ENCODE measurements at places on chromosomes 7 and 10. TPM values are rescaled to one million over a fixed set of nuclear protein-coding genes. Genes with fewer than 3 reads are reported as not detected.

- DNase-seq, result no peak
- H3K4me3 ChIP-seq, result no peak overlapping the region
- H3K27me3 ChIP-seq, result no peaks in the 10 kb centered on the region
- peaks cover 11% of the 10 kb centered on the region for H3K36me3 ChIP-seq
Measured at GRCh38 chr7:4689668-4690067, 7.6 kb downstream of the FOXK1 start.

- no peak overlapping the region for H3K27ac ChIP-seq
- no peak for DNase-seq
- peaks cover 46% of the 10 kb centered on the region for H3K27me3 ChIP-seq
- H3K4me3 ChIP-seq, result no peak overlapping the region
Measured at GRCh38 chr7:484356-485101, 35.1 kb downstream of the PDGFA start.

DNA sequence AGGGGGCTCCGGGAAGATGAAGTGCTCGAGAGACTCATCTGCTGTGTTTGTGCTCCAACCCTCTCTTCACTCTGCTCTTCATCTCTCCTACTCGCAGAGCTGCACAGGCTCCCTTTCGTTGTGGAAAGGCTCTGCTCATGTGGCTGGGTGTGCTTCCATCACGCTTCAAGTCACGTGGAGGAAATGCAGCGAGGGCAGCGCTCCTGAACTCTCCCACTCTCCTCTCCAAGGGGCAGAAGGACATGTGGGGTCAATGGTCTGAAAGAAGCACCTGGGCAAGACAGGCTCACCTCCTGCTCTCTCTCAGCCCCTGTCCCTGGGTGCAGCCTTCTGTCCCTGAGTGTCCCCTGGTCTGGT lies 72.6 kb downstream of the USP6NL start:
- DNase-seq, result no peak
- H3K27me3 ChIP-seq, result no peaks in the 10 kb centered on the region
- H3K4me3 ChIP-seq, result no peak overlapping the region

GRCh38 chr10:124060148-124060720 lies 33.2 kb downstream of the CHST15 start:
- no peaks in the 10 kb centered on the region for H3K36me3 ChIP-seq
- no peak overlapping the region for H3K4me3 ChIP-seq
- no peak for DNase-seq
- no peaks in the 10 kb centered on the region for H3K27me3 ChIP-seq
- H3K27ac ChIP-seq, result no peak overlapping the region

AKR1C3 gene
- polyA plus RNA-seq, result 0.22 TPM

Data from IMR-90 (cell line).